ENCODE measurements at places on chromosomes 16 and 17.

GRCh38 chr16:63617990-63618763 lies 1503.7 kb downstream of the CDH11 start:
- no peak for DNase-seq

GRCh38 chr17:70230850-70231640 lies 61.7 kb downstream of the KCNJ2 start:
- no peak for DNase-seq

DNA sequence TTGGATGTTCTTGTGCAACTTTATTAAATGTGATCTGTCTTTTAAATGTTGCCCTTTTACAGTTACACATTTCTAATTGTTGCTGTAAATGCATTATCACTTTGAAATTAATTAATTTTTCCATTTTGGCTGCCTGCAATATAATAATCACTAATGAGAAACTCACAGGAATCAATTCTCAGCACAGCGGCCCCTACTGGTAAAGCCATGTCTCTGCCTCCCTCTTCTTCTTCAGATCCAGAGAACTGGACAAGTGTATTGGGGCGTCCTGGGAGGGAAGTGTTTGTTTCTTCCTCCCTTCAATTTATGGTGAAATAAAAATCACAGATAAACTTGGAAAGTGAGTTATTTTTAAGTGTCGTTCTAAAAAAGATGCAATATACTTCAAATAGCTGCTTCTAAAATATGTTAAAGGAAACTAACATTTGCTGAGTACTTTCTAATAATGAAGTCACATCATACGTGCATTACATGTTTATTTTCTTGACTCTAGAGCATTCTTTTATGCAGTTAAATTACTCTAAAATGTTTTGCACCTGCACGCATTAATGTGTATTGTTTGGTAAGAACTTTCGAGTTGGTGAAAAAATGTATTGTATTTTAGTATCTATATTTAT lies 338.0 kb downstream of the WWOX start:
- DNase-seq: peak; percentile 10

DNA sequence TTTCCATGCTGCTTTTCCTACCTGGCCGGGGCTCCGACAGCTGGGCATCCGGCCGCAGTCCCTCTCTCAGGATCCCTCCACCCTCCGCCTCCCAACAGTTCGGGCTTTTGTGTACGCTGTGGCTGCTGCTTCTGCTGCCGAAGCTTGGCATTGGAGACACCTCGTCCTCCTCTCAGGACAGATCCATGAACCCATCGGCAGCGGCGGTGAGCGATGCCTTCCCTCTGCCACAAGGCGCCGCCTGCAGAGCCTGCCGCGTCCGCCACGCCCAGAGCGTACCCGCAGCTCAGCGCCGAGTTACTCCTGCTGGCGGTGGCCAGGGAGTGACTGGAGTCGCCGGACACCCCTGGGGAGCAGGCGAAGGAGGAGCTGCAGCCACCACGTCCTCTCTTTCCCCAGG lies 2032.8 kb downstream of the TP53TG3F start:
- no peak for DNase-seq

- DNase-seq: no peak
Observed at GRCh38 chr17:7887038-7887481, 1.5 kb upstream of the CHD3 start.

DNA sequence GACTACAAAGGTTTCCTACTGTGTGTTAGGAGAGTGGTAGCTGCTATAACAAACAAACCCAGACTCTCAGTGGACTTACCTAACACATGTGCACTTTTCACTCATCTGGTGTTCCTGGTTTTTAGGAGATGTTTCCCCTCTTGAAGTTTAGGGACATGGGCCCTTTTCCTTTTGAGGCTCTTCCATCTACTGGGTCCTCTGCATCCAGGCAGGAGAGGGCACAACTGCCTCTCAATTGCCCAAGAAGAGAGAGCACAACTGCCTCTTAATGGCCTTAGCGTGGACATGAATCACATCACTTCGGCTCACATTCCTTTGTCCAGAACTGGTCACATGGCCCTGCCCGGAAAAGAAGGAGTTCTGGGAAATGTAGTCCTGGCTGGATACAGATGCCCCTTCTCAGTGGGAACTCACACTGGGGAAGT lies 9.8 kb upstream of the TNRC6C start:
- DNase-seq: no peak

DNA sequence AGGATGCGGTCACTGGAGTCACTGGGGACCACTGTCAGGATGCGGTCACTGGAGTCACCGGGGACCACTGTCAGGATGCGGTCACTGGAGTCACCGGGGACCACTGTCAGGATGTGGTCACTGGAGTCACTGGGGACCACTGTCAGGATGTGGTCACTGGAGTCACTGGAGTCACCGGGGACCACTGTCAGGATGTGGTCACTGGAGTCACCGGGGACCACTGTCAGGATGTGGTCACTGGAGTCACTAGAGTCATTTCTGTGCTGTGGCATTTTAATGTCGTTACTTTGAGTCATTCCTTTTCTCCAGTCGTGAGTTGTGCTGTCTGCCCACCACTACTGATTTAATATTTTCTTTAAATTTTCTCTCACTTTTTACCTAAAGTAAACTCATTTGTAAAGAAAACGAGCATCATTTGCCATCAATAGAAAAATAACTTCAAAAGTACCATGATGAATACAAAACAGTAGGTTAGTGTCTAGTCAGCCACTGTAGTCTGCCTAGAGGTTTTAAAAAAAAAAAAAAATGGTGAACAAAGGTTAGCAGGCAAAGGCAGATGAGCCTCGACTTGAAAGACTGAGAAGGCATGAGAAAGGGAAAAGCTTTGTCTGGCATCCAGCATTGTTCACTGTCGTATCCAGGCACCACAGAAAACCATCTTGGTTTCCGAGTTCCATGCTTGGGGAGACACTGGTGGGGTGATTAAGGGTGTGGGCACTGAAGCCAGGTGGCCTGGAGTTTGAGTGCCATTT lies 346.6 kb downstream of the SNX29 start:
- no peak for DNase-seq

GRCh38 chr17:1047177-1047878 lies 50.4 kb downstream of the TIMM22 start:
- no peak for DNase-seq

DNA sequence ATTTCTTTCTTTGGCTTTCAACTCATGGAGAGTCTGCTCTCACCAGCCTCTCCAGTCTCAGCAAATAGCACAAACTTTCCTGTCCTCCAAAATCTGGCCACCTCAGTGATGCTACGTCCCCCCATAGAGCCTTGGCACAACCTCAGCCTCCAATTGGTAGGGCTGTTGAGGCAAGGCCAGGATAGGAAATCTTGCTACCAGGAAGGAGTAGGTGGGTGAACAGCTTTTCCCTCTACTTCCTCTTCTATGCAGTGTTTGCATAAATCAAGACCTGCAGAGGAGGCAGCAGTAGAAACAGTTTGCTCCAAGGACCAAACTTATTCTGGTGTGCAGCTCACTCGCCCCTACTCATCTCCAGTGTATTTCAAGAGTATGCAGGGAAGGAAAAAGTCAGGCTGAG lies 701 bp upstream of the DPEP2 start:
- DNase-seq: no peak

DNA sequence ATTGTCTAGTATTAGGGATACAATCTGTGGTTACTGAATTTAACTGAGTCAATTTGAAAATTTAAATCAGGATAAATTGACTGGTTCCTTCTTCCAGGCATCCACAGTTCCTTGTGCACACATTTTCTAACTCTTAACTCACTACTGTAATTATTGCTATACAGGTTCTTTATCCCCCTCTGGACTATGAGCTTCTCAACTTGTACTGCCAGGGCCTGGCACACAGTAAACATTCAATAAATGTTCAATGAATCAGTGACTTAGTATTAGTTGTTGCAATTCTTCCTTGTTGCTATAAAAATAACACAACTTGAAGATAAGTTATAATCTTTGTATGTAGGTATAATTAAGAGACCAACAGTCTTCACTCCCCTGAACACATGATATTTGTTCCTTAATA lies 67.9 kb downstream of the SSH2 start:
- no peak for DNase-seq

DNA sequence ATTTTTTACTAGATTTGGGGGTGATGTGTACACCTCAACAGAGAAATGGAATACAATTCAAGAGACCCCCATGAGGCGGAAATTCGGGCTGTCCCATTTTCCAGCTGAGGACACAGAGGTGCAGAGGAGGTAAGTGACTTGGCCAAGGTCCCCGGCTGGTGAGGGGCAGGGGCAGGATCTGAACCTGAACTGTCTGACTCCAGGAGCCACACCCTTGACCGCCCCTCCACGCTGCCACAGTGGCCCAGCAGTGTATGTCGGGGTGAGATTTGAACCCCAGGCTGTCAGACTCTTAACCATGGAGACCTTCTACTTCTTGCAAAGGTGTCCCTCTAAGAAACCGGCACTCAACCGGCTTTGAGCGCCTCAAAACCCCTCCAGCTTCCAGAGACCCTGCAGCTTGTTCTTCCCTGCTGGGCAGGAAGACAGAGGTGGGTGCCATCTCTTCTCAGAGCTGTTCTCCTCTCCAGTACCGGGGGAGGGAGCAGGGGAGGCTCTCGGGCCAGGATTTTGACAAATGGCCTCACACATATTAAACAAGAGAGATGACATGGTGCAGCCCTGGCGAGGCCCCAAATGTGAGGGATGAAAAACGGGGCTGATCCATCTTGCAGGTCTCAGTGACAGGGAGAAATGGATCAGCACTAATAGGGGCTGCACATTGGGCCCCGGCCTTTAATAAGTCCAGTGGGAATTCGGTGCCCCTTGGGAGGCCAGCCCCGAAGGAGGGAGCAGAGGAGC lies 222.3 kb downstream of the GSG1L start:
- no peak for DNase-seq

GRCh38 chr17:41457676-41458075 lies 9.5 kb downstream of the KRT32 start:
- no peak for DNase-seq

DNA sequence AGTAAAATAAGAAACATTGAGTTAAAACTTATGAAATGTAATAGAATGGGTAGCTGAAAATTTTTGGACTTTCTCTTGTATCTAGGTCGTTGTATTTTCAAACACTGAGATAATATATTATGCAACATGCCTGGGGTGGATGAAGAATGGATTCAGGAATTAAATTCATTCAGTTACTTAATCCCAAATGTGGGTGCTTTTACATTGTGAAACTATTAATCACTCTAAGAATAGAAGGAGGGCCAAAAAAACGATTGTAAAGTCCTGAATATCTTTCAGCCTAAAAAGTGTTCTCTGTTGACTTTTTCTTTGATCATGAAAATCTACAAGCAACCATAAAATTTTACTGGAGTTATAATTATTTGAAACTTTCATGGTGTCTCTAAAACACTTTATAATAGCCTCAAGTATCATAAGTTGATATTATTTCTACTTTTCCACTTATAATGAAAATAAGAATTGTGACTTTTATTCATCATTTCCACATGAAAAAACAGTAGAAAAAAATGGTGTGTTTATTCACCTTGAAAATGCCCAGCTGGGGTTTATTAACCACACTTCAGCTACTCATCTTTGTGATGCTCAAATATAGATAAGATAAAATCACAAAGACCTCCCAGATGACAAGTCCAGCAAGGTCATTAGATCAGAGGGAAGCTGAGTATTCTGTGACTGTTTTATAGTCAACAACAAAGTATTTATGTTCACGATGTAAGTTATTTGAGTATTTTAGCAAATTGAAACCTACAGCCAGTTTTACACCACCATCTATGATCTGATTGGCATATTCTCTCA lies 619.9 kb upstream of the SOX9 start:
- no peak for DNase-seq

GRCh38 chr16:74466872-74467271 lies 45.6 kb upstream of the CLEC18B start:
- DNase-seq: no peak

DNA sequence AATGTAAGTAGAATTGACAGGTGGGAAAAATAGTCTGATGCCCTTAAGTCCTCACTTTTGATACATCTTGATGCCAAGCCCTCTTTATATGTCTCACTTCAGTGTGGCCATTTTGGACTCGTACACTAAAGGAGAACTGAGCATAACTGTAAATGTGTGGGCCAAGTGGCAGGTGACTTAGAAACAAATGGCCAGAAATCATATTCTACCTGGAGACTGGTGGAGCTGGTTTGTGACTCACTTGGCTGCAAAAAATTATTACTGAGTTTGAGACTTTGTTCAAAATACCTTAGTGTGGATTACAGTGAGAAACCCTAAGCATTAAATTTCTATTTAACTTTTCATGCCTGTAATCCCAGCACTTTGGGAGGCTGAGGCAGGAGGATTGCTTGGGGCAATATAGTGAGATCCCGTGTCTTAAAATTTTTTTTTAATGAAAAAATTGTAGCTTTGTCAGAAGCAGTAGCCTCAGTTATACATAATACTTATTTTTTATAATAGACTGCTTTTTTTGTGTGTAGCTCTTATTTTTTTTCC lies 5.0 kb downstream of the HAPSTR1 start:
- no peak for DNase-seq

DNA sequence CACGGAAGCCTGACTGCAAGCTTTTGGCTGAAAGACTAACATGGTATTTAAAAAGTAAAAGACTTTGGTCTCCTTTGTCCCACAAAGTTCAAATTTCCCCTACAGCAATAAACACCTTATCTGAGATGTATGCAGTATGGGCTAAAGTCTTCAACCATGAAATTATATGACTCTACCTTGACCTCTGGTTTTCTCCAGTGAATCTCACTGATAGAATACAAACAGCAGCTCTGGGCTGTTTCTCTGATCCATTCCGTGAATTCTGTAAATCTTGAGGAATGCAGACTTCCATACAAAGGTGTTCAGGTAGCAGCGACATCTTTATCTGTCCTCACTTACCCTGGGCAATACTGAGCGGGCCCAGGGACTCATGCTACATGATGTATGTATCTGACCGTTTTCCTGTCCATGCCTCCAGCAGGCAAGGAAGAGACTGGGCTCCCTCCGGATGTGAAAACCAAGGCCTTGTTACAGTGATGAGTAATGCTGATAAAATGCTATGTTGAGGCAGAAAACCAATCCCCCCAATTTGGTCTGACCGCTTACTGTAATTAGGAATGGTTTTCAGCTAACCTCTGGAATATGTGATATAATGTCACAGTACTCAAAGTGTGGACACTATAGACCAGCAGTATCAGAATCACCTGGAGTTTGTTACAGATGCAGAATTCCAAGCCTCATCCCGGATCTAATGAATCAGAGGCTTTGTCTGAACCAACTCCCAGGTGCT lies 589.8 kb downstream of the HS3ST4 start:
- no peak for DNase-seq

- no peak for DNase-seq
Observed at GRCh38 chr17:15143524-15143923, 121.6 kb downstream of the PMP22 start.

GRCh38 chr16:88770461-88771293 lies 14.3 kb downstream of the PIEZO1 start:
- no peak for DNase-seq

GRCh38 chr16:78494674-78495073 lies 395.2 kb downstream of the WWOX start:
- DNase-seq: no peak

DNA sequence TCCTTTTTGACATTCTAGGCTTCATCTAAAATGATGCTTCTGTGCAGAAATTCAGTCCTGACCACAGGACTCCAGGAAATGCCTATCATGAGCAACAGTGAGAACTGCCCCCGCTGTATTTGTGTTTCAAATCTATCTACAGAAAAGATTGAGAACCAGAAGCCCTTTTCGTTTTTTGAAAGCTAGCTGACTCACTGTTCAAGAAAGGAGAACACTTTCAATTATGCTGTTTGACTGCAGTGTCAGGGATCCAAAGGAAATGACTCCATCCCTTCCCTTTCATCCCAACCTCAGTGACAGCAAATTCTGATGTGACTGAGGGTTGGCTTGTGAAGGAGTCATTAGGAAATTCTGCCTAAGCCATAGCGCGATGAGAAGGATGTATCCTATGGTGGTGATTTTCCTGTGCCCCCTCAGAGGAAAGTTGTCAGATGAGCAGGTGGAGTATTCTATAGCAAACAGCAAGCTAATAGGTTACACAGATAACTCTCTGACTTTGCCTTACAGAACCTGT lies 622.3 kb downstream of the TMEM114 start:
- DNase-seq: no peak
